Activated CD4-positive, alpha-beta T cell treated with anti-CD3 and anti-CD28 coated beads, Interleukin-2, amount 10 ng/mL, durations not matched to agents 24 days and 14 days (primary cell): ENCODE measurements at places on chromosomes 1 and 21. TPM values are rescaled to one million over a fixed set of nuclear protein-coding genes. Genes with fewer than 3 reads are reported as not detected.

GRCh38 chr1:113129529-113130185, 56.7 kb downstream of the LRIG2 start:
- no peak for DNase-seq

DNA sequence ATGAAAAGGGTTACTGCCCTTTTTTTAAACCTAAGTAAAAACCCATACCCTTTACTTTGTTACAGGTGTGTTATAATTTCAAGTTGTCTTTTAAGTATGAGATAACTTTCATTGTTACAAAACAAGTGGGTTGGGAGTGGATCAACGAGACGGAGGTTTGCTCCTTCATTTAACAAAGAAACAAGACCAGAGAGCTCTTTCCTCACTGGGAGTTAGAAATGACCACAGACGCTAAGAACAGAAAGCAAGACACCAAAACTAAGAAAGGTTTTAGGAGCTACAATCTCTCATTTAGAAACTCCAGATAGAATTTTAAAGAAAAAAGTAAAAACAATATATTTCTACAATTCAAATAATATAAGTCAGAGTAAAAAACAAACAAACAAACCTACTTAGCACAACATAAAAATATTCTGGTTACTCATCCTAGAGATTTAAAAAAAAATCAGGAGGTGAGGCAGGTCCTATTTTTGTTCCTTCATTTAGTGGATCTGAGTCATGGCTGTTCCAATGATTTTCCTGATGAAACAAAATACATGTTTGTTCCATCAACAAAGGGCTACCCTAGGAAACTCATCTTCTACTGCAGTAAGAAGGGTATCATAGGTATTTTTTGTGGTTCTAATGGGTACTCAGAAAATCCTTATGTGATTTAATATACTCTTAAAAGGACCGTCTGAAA, 33.0 kb downstream of the APP start:
- DNase-seq = no peak

- DNase-seq = peak; percentile 50
Observed at GRCh38 chr1:77279929-77280328, 1.9 kb upstream of the AK5 start.

DNA sequence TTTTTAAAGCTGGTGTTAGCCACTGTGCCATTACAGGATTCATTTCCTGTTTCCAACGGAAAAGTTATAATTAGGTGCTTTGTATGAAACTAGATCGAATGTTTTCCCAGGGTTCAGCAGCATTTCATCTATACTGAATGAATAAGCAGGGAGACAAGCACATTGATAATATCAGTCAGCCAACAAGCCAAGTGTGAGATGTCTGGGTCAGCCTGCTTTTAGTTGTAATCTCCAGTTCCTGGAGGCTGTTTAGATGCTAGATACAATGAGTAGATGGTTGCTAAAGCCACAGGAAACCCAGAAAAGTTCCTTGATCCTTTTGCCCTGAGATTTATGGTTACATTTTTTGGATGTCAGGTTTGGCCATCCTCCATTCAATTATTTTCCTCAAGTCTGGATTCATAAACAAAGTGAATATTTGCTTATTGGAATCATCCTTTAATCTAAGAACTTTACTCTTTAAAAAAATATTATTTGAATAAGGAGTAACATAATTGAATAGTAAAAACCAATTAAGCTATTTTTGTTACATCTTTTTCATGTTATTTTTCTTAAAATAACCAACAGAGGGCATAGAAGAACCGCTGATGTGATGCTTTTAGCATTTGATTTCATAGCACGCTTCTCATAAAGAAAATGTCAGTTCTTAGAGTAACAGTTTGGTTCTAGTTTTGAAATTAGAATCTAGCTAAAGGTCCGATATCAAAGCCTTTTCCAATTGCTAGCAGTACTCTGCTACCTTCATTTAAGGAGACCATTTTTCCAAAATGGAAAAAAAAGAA, 76.6 kb downstream of the HSPA13 start:
- DNase-seq = no peak

- no peak for DNase-seq
Observed at GRCh38 chr1:234840253-234840652, 230.3 kb upstream of the IRF2BP2 start.

The SORT1 gene
- total RNA-seq = 1.2 and 1.4 TPM in 2 replicates

The TRIM67 gene
- total RNA-seq = not detected in 2 replicates

The C1orf87 gene
- total RNA-seq = not detected in 2 replicates

The HES4 gene
- 2.8 and 5.0 TPM in 2 replicates for total RNA-seq
